ENCODE measurements at places on chromosomes 4 and X.
A peak's percentile ranks its signal among the peaks of the same experiment; 100 is the strongest.

- peak; percentile 37 for DNase-seq
Observed at GRCh38 chr4:85423431-85423830, 51.5 kb upstream of the ARHGAP24 start.

DNA sequence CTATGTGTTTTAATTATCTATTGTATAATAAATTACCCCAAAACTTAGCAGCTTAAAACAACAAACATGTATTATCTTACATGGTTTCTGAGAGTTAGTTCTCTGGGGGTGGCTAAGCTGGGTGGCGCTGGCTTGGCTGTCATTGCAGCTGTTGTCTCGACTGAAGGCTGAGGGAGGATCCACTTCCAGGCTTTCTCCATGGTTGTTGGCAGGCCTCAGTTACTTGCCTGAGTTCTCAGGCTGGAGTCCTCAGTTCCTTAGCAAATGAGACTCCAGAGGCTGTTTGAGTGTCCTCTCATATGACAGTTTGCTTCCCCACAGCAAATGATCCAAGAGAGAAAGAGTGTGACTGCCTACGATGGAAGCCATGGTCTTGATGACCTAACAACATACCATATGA lies 23.5 kb upstream of the GALNT7 start:
- DNase-seq = no peak

GRCh38 chr4:75637176-75637575 lies 6.8 kb upstream of the CDKL2 start:
- DNase-seq = peak; percentile 85

DNA sequence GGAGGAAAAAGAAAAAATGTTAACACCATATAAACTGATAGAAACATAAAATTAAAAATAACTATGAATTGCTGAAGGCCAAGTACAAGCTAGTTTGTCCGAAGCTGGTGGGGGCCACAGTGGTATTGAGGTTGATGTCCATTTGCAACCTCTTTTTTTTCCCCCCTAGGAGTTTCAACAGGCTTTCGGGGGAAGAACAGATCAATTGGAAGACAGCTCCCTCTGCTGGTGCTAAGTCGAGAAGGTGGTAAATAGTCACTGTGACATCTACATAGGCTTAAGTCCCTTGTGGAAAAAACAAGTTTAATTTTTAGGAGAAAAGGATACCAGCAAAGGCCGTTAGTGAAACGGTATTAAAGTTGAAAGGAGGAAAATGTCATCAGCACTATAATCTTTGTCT lies 115.7 kb upstream of the ZXDA start:
- DNase-seq = peak; percentile 0
